ENCODE measurements at places on chromosomes 6 and 20.

DNA sequence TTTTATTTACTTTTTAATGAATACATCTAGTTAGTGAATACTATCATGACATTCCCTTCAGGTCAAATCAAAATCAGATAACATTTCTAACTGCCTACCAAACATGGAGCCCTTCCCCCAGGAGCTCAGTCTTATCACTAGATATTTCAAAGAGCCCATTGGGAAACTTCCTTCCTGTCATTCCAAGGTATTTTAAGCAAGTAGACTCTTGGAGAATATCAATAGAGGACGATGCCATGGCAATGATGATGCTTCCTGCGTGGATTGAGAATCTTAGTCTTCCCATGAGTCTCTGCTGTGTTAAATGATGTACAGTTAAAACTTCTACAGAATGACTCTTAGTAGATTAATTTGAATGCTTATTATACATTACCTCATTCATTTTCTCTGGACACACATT, 384.9 kb downstream of the CENPW start:
- DNase-seq = no peak

GRCh38 chr6:34888514-34888856, 570 bp upstream of the ANKS1A start:
- DNase-seq = no peak

- no peak for DNase-seq
Measured at GRCh38 chr6:34082864-34083626, 62.8 kb downstream of the GRM4 start.

DNA sequence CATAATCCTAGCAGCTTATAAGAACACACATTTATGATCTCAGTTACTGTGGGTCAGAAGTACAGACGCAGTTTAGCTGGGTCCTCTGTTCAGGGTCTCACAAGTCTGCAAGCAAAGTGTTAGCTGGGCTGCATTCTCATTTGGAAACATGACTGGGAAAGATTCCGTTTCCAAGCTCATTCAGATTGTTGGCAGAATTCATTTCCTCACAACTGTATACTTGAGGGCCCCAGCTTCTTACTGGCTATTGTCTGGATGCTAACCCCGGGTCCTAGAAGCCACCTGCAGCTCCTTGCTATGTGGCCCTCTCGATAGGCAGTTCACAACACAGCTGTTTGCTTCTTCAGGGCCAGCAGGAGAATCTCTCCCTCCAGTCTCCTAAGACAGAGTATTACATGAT, 13.1 kb downstream of the TCP11 start:
- DNase-seq = no peak

- DNase-seq = no peak
Measured at GRCh38 chr20:34705397-34706301, 1.5 kb downstream of the TP53INP2 start.

DNA sequence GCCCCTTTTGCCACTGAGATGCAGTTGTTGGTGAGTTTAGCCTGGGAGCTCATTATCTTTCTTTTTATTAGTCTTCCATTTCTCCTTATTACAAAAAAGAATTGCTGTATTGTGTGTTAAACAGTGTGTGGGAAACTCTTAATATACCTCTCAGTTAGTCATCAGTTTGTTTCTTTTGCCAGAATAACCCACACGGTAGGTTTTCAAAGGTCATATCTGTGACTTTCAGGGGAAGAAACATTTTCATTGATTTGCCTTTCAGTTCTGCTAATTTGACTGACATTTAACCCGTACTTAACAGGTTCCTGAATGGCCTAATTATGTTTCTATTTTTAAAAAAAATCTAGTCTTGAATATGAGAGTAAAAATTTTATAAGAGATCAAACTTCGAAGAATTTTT, 145.3 kb downstream of the KHDC1L start:
- no peak for DNase-seq

DNA sequence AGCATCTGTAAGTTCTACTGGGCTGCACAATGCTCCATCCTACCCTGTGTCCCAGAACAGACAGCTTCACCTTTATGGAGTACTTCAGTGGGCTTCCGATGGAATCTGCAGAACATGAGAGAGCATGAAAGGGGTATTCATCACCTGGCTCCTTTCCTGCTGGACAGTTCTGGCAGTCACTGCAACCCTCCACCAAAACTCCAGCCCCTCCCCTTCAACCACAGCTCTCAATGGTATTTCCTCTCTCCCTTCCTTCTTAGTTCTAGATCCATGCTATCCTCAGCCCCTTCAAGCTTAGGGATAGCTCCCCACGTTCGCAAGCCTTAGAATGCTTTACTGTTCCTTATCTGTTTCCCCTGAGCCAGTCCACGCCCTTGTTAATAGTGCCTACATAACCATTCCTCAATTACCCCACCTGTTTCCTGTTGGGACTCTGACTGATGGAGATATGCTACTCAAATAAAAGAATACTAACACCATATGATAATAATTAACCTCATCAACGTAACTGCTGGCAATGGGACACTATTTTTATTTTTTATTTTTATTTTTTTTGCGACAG, 26.8 kb downstream of the TRAM2 start:
- DNase-seq = no peak

DNA sequence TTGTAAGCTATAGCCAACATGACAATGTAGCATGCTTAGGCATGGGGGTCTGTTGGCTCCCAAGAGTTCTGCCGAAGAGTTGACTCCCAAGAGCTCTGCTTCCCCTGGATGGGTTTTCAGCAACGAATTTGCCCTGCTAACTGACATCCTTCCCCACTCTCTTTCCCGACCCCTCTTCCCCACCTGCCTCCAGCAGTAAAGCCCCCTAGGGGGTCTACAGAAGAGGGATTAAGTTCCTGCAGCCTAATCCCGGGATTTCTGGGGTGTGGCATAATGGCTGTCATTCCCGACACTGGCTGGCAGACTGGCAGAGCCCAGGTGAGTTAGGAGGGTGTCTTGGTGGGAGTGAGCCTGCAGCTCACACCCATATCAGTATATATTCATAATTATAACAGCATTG, 121.0 kb upstream of the ZNF184 start:
- DNase-seq = no peak

Measured in retinal pigment epithelial cell (primary cell).